ENCODE measurements at places on chromosomes 12 and 14.

DNA sequence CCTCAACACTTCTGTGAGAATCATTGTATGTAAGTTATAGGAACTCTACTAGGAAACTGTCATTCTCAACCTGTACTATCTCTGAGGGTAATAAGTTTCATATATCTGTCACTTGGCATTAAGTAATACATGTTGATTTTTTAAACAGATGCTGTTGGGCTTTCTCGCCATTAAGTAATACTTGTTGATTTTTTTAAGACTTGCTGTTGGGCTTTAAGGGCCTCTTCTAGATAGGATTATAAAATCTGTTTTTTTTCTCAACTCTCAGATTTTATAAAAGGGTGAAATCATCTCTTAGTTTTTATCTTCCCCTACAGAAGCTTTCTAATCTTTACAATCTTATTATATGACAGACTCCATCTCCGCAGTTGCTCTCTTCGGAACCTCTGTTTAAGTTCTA, 5.6 kb downstream of the WASHC4 start:
- no peak for DNase-seq

GRCh38 chr12:81416571-81416970, 338.7 kb downstream of the ACSS3 start:
- DNase-seq: no peak

- DNase-seq: no peak
Measured at GRCh38 chr14:80634106-80634758, 307.3 kb downstream of the CEP128 start.

DNA sequence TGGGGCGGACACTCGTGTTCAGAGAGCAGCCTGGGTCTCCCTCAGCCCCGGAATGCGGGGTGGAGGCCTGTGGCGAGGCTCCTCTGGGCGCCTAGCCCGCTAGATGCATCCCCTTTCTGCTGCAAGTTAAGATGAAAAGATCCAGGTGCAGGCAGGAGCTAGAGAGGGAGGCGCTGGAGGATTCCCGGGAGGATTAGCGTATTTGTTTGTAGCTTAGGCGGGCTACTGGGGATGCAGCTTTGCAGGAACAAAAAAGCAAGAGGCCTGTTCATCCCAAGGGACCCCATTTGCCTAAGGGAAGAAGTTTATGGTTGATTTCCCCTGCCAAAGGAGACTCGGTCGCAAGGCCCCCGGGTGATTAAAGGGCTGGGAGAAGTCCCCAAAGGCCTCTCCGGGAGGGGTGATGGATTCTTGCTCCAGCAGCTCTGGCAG, 824 bp downstream of the CCDC177 start:
- DNase-seq: no peak

GRCh38 chr12:5479761-5480160, 47.9 kb downstream of the NTF3 start:
- no peak for DNase-seq

DNA sequence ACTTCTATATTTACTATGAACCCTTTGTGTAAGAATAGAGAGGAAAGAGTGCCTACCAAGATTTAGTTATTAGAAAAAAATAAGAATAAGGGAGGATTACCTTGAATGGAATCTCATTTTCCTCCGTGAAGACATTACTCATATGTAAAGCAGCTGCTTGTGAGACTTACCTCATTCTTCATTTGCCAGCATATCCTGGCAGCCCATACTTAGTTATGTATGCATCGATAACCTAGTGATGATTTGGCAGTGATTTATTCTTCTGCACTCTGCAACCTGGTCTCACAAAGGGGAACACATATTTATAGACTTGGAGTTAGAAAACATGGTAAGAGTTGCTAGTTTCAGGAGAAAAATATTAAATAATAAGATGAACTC, 56.8 kb downstream of the LRFN5 start:
- no peak for DNase-seq

DNA sequence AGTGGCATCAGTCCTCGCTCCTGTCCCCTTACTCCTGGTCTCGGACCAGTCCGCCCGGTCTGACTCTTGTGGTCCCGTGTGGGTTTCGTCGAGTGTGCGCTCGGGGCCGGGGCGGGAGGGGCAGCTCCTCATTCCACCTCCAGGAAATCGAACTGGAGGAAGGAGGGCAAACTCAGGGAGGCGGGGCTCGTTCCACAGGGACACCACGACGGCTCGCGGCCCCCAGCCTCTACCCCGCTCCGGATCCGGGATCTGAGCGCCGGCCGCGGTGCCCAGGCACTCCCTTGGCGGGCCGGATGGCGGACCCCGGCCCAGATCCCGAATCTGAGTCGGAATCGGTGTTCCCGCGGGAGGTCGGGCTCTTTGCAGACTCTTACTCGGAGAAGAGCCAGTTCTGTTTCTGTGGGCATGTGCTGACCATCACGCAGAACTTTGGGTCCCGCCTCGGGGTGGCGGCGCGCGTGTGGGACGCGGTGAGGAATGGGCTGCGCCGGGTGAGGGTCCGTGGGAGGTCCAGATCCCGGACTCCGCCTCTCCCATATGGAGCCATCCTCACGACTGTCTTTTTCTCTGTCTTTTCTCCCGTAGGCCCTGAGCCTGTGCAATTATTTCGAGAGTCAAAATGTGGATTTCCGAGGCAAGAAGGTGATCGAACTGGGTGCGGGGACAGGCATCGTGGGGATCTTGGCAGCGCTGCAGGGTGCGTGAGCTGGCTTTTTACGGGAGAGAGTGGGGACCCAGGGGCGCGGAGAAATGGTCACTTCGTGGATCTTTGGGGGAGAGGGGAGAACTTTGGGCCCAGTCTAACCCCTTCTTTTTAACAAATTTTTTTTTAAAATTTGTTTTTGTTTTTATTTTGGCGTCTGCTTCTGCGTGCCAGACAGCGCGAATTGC, at the start of gene EEF1AKMT3:
Gene EEF1AKMT3 (plus strand): TSS at position 186 of the 894 bp plus-strand sequence. CDS start 111 bp downstream, at position 297.
- no peak for DNase-seq

- DNase-seq: no peak
Measured at GRCh38 chr12:5177731-5178130, 134.1 kb downstream of the KCNA5 start.

GRCh38 chr12:12531194-12531593, 31.5 kb downstream of the DUSP16 start:
- no peak for DNase-seq

GRCh38 chr12:109763201-109763841, 49.7 kb downstream of the FAM222A start:
- no peak for DNase-seq

DNA sequence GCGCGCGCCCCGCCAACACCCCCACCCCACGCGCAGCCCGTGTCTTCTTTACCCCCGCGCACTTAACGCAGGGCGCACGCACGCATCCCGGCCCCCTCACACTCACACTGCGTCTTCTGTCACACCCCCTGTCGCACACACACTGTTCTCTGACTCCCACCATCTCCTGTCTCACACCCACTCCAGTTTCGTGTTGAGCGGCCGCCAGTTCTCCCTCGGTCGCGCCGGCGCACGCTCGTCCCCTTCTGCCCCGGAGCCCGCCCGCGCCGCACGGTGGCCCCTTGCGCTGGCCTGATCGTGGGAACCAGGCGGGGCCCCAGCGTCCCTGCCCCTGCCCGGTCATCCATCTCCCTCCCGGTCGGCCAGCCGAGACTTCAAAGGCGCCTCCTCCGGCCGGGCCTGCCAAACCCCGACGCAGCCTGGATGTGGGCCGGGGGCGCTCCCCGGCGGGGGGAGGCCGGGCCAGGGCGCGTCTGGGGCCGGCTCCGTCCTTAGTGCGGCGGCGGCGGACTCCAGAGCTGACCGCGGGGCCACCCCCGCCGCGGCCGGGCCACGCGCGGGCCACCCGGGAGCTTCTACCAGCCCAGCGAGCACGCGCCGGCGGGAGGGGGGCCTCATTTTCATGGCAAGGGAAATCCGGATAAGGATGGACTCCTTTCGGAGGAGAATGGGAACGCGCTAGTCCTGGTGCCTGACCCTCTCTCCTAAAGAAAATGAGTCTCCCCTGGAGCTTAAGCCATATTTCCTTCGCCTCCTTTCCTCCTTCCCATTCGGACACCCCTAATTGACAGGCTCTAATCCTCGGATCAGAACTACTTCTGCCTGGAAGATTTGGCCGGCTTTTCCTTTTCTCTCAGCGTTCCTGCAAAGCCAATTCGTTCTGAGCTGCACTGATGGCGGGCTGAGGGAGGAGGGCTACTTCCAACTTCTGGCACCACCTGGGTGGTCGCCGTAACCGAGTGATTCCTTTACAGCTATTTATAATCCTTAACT, 82.0 kb upstream of the HMGA2 start:
- no peak for DNase-seq

DNA sequence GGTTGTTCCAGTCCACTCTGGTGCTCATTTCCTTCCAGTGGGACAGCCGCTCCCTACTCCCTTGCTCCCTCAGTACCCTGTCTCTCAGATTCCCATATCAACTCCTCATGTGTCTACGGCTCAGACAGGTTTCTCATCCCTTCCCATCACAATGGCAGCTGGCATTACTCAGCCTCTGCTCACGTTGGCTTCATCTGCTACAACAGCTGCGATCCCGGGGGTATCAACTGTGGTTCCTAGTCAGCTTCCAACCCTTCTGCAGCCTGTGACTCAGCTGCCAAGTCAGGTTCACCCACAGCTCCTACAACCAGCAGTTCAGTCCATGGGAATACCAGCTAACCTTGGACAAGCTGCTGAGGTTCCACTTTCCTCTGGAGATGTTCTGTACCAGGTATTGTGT, 69.9 kb downstream of the RAD52 start:
- DNase-seq: no peak

GRCh38 chr14:78342879-78343278, 172.7 kb downstream of the NRXN3 start:
- no peak for DNase-seq

DNA sequence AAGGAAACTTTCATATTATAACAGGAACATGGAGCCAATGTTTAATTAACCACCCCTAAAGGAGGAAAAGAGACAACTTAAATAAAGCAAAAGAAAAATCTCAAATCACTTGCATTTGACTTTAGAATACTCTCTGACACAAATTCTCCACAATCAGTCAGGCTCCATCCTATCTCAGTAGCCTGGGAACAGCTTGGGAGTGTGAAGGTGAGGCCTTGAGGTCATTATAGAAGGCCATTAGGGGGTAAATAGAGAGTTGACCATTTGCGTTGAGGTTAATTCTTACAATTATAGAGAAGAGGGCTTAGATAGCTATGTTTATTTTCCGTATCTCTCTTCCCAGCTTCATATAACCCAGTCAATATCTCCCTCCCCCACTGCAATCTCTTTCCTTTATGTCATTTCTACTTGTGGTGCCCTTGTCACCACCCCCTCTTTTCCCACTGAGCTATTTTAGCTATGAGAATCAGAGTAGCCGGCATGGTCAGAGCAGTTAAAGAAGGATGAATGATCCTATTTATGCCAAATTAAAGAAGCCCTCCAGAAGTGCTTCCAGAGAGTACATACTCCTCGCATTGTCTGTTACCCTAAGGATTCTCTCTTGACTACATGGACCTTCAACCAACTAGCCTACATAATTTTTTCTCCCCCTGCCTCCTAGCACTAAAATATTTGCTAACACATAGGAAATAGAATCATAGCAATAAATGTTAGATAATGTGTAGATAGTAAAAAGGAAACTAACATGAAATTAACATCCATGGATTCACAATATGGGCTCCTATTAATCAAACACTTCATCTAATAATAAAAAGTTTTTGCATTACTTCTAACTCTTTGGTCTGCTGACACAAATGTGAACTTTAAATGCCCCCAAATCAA, 135.2 kb upstream of the KRR1 start:
- no peak for DNase-seq

GRCh38 chr12:30816742-30817465, 62.2 kb upstream of the CAPRIN2 start:
- no peak for DNase-seq

GRCh38 chr14:91388551-91388975, 29.1 kb downstream of the CCDC88C start:
- DNase-seq: no peak

DNA sequence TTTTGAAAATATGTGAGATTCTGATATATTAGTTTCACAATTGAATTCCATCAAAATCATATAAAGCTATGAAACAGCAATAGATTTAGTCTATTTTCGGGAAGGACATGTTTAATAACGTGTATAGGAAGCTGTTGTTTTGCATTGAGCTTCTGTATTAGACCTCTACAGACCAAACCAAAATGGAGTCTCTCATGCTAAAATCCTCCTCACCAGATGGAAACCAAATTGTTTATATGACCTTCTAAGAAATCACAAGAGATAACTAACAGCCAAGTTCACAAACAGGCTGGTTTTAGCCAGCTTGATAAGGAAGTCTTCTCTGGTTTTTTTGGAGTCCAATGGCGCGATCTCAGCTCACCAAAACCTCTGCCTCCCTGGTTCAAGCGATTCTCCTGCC, 23.9 kb downstream of the L2HGDH start:
- DNase-seq: no peak

GRCh38 chr14:103840014-103840413, 7.4 kb downstream of the PPP1R13B start:
- no peak for DNase-seq

- no peak for DNase-seq
Measured at GRCh38 chr14:100731011-100731670, 4.4 kb downstream of the DLK1 start.

- DNase-seq: no peak
Measured at GRCh38 chr12:96094201-96094600, 58.8 kb upstream of the LTA4H start.

GRCh38 chr14:60090864-60091519, 731 bp upstream of the PCNX4 start:
- DNase-seq: no peak

Data from stimulated activated CD4-positive, alpha-beta T cell treated with anti-CD3 and anti-CD28 coated beads, Interleukin-1b, Interleukin-23, amount 100 ng/mL, for 1 hour (primary cell).